ENCODE measurements at places on chromosomes 13 and 19.

- DNase-seq = no peak
Observed at GRCh38 chr13:75489502-75490263, 7.7 kb upstream of the TBC1D4 start.

DNA sequence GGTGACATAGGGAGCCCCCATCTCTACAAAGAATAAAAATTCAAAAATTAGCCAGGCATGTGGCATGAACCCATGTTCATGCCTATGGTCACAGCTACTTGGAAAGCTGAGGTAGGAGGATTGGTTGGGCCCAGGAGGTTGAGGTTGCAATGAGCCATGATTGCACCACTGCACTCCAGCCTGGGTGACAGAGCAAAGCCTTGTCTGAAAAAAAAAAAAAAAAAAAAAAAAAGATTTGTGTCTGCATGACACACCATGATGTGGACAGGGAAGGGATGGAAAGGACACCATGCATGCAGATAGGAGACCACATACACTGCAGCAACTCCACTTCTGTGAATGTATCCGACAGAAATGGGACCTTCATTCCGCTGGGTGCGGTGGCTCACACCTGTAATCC, 34.0 kb upstream of the HOMER3 start:
- no peak for DNase-seq

- DNase-seq = no peak
Observed at GRCh38 chr19:18396471-18397241, 766 bp downstream of the LRRC25 start.

GRCh38 chr19:44356383-44357111, at the start of gene ZNF112:
Gene ZNF112 (minus strand): TSS chr19:44356680. CDS start chr19:44340539, 16,141 bp downstream.
- DNase-seq = peak; percentile 87

DNA sequence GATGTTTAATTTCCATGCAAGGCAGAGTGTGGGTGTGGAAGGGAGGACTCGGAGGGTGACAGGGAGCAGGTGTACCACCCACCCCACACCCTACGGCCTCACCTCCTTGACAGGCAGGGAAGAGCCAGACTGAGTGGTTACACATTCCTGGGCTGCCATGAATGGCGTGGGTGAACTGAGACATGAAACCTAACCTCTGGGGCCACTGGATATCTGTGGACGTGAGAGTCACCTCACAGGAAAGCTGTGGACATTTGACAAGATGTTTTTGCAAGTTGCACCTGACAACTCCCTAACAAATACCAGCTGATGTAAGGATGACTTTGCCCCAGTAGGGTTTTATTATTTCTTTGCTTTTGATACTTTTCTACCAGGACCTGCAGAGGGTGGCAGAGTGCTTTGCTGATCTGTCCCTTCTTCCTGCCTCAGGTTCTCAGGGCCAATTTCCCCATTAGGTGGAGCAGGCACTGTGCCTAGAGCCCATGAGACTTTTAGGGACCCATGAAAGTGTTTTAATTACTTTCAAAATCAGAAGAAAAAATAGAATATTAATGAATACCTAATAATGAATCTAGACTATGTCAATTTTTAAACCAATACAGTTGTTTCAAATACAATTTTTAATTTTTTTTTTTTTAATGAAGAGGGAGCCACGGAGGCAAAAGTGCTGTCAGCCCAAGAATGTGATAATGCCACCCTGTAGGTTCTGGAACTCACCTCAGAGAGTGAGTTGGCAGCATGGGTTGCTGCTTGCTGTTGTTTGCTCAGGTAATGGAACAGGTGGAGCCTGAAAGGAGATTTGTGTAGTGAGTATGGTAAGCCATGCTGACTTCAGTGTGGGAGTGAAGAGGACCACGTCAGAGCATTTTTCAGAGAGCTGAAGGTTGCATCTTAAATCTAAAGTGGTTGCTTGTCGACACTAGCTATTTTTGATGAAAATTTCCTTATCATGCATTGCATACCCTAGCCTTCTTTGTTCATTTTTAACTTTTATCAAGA, 58.0 kb upstream of the CYSLTR2 start:
- DNase-seq = peak; percentile 69

DNA sequence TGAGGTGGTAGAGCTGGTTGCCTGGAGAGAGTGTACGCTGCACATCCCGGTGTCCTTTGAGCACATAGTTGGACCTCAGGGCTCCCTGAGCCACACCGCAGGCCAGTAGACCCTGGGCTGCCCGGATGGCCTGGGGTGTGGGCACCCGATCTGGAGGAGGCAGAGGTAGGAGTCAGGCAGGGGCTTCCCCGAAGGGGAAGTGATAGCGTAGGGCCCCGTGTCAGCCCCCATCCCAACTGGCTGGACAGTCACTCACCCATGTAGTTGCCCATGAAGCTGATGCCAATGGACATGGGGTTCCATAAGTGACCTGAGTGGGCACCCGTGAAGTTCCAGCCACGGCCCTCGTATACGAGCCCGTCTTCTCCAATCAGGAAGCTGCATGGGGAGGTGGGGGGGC, 3.6 kb downstream of the PGLYRP1 start:
- DNase-seq = no peak

DNA sequence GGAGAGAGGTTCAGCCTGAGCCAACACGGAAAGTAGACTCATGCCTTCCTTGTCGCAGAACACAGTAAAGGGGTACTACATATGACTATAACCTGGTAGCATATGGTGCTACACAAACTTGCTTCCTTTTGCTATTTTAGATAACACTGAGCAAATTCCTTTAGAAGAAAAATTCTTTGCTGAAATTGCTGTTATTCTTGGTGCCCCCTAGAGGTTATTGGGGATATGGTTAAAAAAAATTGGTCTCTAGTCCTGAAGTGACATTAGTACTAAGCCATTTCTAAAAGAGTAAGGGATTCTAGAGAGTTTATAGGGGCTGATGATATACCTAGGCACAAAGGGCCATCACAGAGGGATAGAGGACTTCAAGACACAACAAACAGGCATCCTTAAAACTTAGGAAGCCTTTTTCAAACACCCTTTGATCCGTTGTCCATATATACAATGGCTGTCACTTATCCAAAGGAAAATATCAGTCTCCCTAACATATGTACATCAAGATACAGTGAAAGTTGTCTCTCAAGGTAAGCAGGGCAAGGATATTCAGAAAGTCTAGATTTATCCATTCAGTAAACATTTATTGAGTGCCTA, 13.9 kb upstream of the HS6ST3 start:
- no peak for DNase-seq

GRCh38 chr13:59861676-59862075, 302.1 kb downstream of the DIAPH3 start:
- DNase-seq = no peak

DNA sequence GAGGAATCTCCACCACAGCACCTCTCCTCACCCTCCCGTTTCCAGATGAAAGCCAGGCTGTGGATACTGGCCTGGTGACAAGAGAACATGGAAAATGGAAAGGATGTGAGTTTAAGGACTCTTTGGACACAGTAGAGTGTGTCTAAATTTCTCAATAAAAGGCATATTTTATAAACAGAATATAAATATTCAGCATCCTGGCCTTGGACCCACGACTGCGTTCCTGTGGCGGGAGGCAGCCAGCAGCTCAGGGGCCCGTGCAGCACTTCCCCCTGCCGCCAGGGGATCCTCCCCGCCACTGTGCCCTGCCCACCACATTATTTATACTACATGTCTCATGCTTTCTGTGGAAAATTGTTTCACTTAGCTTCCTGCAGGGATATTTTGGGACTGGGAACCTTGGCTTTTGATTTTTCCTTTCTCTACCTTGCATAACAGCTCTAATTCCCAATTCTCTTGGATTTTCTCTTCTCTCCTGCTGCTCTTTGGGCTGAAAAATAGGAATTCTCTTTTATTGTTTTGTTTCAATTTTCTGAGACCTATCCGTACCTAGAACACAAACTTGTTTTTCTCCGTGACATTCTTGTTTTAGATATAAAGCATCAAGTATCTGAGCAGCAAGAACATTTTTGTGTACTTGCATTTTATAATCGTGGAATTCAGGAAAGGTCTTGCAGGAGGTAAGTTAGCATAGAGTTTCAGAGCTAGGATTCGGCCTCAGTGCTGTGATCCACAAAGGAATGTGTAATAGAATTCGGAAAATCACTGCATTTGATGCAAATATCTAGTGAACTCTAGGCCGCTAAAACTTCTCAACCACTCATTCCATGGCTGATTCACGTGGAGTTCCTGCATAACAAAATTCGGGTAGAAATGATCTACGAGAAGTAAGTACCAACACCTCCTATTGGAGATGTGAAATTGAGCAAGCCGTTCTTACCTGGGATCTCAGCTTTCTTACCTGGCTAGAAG, 107.7 kb upstream of the SPATA13 start:
- DNase-seq = no peak

DNA sequence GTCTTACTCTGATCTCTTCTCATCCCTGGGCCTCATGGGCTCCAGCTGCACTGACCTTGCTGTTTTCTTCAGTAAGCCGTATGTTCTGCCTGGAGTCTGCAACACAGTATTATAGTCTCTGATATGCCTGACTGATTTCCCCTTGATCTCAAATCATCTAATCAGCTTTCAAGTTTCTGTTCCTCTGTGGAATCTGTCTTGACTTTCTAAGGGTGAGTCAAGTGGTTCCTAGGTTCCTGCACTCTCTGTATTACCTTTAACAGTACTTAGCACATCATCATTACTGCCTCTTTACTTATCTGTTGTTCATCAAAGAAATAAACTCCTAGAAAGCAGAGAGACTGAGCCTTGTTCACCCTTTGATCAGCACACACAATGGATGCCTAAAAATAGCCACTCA, 350.7 kb downstream of the LMO7 start:
- DNase-seq = no peak

DNA sequence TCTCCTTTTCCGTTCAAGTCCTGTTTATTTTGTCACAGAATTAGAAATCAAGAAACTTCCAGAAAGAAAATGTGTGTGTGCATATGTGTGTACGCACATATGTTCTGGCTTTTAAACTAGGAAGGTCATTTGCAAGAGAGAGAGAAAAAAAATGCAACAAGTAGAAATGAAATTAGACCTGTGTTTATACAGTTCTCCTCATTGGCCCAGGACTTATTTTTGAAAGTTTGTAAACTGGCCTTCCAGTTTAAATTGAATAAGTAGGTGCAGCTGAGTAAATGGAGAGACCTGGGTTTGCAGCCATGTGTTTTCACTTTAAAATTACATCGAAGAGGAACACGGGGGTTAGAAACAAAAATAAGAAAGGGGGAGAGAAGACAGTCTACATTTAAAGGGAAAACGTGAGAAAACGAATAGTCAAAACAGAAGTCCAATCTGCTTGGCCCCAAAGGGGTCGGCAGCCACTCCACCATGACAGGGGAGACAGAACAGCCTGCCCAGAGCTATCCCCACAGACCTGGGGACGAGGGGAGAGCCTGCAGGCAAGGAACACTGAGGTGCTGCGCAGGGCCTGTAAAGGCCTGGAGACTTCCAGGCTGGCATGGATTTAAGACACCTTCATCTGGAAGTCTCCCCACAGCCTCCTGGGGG, 216.8 kb upstream of the MAB21L1 start:
- DNase-seq = no peak

GRCh38 chr19:51007488-51007887, 6.1 kb upstream of the KLK8 start:
- DNase-seq = no peak

DNA sequence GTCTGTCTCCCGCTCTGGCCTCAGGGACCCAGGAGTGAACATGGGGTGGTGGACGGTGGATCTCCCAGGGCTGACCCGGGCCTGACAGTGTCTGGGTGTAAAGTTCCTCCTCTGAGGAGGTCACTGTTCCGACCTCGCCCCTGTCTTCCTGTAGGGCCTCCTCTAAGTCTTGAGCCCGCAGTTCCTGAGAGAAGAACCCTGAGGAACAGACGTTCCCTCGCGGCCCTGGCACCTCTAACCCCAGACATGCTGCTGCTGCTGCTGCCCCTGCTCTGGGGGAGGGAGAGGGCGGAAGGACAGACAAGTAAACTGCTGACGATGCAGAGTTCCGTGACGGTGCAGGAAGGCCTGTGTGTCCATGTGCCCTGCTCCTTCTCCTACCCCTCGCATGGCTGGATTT, at the start of gene SIGLEC9:
SIGLEC9 (plus strand) TSS at position 178 of the 400 bp plus-strand sequence; CDS start at position 247, 69 bp downstream.
- no peak for DNase-seq

DNA sequence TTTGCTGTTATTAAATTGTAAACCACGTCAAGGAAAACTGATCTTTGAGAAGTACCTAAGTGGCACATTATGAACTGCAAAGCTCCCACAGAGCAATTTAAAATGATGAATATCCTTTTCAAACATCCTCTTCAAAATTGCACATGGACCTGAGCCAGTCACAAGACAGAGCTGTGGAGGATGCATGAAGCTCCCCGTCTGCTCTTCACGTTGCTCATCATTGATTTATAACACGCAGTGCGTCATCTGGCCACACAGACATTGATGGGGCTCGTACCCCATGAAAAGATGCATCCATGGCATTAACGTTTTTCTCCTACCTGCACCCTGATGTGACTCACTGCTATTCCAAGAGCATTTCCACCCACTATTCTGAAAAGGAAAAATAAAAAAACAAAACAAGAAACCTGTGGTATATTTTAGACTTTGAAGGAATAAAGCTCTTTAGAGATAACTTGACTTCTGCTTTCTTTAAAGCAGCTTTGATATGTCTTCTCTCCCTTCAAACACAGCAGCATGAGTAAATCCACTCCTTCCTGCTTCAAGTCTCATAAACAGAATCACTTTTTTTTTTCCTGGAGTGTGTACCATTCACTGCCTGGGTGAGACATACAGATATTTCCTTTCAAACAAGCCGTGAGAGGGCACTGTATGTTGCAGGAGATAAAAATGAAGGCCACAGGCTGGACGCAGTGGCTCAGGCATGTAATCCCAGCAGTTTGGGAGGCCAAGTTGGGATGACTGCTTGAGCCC, 7.2 kb upstream of the SERTM1 start:
- DNase-seq = no peak

GRCh38 chr19:16514383-16515019, 18.3 kb downstream of the C19orf44 start:
- no peak for DNase-seq

DNA sequence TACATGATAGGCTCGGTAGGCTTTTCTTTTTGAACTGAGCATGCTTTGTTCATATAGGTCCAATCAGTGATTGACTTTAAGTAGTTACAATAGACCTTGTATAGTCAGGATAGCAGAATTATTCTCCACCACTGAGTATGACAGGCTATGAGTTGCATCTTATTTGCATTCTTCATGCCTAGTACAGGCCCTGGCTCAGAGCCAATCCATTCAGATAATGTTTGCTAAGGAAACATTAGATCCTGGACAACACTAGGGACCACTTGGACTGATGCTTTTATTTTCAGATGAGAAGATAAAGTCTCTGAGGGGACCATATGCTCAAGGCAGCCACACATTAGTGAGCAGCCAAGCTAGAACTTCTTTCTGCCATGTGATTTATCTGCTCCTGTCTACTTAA, 133.9 kb downstream of the KL start:
- no peak for DNase-seq

- DNase-seq = no peak
Observed at GRCh38 chr13:64746845-64747244, 2483.3 kb downstream of the PCDH9 start.

- DNase-seq = no peak
Observed at GRCh38 chr19:30135093-30135757, 193.2 kb downstream of the URI1 start.

GRCh38 chr13:24355103-24355502, 45.7 kb downstream of the C1QTNF9 start:
- DNase-seq = no peak

- no peak for DNase-seq
Observed at GRCh38 chr13:95588721-95589120, 36.2 kb downstream of the CLDN10 start.
